CD4-positive, alpha-beta T cell treated with Interleukin-4 for 4 hours (primary cell): ENCODE measurements at places on chromosomes 6 and 20.

DNA sequence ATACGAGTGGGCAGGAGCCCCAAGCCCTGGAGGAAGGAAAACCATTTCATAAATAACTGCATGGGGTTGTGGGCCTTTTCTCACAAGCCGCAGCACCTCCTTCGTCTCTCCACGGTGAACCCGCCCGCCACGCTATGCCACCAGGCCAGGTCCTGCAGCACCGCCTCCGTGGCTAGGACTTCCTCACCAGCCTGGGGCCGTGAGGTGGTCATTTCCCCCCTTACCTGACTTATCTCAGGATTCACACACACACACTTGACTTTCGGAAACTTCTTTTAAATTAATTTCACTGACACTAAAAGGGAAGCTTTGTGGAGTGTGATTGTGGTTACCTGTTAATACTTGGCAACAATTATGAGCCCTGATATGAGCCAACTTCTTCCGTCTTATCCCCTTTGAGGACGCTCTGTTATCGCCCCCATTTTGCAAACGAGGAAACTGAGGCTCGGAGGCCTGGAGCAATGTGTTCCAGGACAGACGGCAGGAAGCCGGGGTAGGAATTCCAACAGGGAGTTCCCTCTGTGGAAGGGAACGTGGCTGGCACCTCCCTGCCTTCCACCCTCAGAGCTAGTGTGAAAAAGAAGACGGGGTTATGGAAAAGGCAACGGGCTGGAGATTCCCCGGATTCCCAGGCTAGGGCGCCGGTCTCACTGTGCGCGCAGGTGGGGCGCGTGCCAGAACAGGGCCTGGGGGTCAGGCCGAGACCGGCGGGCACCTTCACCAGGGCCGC lies 817 bp upstream of the SLCO4A1 start:
- no peak for DNase-seq

DNA sequence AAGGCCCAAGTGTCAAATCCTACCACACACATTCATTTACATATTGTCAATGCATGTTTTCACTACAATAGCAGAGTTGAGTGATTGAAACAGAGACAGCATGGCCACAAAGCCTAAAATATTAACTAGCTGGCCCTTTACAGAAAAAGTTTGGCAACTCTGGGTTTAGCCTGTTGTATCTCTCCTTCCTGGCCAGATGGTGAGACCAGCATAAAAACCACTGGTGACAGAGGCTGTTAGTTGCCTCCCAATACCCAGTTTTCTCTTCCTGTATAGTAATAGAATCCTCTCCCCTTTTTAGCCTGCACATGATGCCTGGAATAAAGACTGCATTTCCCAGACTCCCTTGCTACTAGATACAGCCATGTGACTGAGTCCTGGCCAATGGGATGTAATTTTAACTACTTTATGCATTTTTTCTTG lies 100.0 kb upstream of the TAB2 start:
- DNase-seq, result no peak

DNA sequence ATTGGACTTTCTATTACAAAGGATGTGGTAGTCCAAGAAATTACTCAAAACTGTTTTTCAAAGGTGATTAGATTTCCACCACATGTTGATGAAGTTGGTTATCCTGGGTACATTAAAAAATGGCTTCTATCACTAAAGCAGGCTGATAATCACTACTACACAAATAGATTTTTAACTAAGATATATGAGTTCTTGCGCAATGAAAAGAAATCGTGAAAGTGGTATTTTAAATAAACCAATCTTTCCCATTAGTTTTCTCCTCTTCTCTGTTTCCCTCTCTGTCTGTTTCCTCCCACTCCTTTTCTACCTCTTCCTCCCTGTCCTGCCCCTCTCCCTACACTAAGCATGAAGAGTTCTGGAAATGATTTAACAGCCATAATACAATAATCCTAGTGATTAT lies 487.9 kb upstream of the CITED2 start:
- no peak for DNase-seq

- DNase-seq, result no peak
Measured at GRCh38 chr20:58452667-58453255, 62.4 kb downstream of the APCDD1L start.

GRCh38 chr6:78947529-78947928 lies 80.2 kb downstream of the IRAK1BP1 start:
- DNase-seq, result no peak

DNA sequence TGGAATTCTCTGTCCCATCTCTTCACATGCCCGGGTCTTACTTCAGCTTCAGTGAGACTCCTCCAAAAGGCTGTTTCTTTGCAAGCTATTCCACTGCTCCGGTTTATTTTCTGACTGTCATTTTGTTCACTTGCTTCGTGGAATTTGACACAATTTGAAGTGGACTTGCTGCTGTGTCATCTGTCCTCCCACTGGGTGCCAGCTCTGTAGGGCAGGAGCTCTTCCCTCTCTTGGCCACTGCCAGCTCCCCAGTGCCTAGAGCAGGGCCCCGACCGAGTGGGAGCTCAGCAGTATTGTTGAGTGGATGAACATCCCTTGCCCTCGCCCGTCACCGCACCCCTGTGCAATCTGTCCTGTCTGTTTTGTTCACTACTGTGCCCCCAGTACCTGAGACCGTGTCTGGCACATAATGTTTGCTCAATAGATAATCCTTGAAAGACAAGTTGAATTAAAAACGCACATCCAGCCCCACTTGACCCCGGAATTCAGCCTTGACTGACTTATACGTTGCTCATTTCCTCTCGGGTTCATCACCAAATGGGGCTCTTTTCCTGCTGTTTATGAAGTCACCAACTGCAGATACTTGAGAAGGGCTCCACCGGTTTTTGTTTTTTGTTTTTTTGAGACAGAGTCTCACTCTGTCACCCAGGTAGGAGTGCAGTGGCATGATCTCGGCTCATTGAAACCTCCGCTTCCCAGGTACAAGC lies 170.3 kb upstream of the KCNG1 start:
- DNase-seq, result no peak

GRCh38 chr20:12416281-12416680 lies 498.6 kb downstream of the BTBD3 start:
- no peak for DNase-seq

DNA sequence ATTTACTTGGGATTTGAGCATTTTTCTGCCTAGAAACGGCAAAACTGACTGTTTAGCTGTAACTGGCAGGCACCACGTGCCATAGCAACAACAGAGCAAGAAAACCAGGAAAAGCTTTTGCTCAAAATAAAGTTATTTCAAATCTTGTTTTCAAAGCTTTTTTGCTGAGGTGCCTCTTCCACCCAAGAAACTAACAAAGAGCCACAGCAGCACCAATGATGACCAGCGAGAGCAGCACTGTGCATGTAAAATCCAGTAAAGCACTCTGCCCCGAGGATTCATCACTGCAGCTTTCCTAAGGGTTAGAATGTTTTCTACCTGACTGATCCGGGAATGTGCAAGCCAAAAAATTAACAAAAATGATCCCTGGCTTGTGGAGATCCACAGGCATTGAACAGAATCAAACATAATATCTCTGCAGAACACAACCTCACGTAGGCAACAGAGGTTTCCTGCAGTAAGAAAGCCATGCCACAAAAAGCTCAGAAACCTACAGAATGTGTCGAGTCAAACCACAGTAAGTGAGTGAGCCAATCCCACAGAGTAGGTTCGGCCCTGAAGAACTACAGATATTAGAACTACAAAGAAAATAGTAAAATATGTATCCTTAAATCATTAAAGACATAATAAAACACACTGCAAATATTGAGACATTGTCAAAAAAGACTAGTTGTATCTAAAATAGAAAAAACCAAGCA lies 7.4 kb upstream of the ULBP3 start:
- DNase-seq, result no peak

DNA sequence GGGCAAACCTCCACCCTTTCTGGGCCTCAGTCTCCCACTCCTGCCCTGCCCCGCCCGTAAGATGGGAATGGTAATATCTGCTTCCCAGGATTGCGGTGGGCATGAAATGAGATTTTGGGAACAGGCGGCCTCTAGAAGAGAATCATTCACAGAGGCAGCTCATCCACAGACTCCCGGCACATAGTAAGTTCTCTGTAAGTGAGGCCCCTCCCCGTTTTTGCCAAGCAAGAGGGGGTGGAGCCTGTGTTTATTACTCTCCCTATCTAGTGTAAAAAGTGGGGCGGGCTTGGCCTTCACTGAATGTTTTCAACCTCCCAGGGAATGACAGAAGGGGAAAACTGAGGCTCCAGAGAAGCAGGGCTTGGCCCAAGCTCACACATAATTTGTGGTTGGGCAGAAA lies 20.0 kb downstream of the SUN5 start:
- DNase-seq, result no peak

- no peak for DNase-seq
Measured at GRCh38 chr6:157570104-157570503, 189.1 kb downstream of the ZDHHC14 start.

DNA sequence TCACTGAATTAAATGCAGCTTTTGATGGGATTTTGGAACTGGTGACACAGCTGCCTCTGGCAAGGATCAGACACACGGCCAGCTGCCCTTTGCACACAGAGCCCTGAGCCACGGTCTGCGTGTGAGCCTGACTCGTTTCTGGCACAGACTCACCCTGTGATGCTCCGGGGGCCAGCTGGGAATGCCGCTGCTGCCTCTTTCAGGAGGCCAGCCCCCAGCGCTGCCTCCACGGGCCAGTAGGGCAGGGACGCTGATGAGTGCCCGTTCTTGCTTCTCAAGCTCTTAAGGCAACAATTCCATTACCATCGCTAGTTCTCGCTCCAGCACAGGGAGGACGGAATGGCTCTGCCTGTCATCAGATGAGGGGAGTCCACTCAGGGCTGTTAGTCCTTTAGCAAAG lies 61.6 kb downstream of the IRF4 start:
- DNase-seq, result no peak

DNA sequence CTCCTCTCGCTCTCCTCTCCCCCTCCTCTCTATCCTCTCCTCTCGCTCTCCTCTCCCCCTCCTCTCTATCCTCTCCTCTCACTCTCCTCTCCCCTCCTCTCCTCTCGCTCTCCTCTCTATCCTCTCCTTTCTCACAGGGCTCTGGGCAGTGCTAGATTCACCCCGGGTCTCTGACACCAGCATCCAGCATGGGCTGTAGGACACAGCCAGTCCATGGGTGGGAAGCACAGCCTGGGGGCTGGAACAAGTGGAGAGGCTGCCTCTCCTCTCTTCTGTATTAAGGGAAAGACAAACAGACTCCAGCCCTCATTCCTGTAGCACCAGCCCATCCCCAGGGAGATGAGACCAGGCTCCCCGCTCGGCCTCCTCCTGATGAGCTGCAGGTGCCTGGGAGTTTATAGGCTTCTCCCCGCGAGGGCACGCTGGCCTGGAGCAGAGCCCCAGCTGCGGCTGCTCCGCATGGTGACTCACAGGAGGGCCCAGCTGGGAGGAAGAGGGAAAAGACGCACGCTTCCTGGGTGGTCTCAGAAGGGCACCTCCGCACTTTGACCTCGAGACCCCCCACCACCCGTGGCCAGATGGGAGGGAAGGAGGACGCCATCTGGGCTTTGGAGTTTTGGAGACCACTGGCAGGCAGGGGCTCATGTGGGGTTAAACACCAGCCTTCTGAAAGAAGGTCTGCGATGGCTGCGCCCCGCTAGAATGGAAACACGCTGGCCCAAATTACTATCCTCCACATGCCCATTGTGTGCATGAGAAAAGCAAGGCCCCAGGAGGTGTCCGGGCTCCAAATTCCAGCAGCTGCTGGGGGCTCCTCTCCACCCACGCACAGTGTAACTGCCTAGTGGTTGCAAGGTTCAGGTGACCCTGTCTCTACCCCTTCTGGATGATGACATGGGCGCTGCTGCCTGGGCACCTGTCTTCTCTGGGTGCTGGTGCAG lies 68.0 kb downstream of the BMP7 start:
- no peak for DNase-seq

GRCh38 chr20:62739581-62740285 lies 31.1 kb downstream of the NTSR1 start:
- peak; percentile 61 for DNase-seq

DNA sequence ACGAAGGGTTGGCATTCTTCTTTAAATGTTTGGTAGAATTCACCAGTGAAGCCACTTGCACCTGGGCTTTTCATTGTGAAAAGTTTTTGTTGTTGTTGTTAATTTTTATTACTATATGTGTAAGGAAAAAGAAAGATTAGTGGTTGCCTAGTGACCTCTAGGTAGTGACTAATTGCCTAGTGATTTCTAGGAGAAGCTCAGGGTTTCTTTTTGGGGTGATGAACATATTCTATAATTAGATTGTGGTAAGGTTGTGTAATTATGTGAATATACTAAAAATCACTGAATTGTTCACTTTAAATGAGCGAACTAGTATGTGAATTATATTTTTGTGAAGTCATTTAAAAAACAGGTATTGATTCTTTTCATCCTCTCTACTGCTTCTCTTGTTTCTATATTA lies 123.8 kb upstream of the TMEM170B start:
- peak; percentile 33 for DNase-seq

GRCh38 chr20:51404297-51405060 lies 138.0 kb downstream of the NFATC2 start:
- DNase-seq, result peak; percentile 97

DNA sequence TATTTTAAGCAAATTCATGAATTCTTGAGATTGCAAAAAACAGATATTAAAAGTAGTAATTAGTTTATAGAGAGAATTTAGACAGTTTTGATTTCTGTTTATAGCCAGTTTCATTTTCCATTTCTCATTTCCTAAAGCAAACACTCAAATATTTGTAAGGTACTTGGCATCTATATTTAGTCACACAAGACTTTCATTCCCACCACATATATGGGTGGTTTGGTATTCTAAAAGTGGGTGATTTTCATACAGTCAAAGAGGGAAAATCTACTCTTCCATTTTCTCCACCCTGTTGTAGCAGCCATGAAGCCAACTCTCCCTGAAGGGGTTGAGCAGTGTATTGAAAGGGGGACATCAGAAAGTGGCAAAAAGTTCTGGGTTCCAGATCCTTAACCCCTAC lies 181.1 kb upstream of the SUPT3H start:
- DNase-seq, result no peak

DNA sequence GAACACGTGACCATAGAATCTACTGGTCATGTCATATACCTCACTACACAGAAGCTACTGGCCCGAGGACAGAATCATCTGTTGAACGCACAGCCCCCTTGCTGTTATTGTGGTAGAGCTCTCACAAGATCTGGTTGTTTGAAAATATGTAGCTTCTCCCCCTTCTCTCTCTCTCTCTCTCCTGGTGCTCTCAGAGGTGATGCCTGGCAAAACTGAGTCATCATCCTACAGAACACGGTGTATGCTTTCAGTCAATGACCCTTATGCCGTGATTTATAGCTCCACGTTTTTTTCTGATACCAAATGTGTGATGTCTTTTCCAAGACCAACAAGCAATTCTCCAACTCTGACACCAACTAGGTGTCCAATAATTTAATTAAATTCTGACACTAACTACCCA lies 13.0 kb upstream of the RBM24 start:
- DNase-seq, result no peak

DNA sequence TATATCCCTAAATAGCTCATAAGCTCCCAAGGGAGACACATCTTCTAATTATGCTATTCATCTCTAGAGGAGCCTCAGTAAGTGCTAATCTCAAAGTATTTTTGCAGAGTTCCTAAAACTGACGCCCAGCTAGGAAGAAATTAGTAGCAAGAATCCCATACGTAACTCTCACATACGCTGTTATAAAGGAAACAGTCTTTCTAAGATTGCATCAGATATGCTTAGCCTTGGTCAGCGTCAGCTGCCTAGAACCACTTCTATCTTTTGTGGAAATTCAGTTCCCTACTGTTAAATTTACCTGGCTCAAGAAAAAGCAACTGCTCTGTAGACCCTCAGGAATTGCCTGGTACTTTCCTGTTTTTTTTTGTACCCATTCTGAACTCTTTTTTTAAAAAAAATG lies 13.6 kb downstream of the RIPOR2 start:
- DNase-seq, result no peak

GRCh38 chr20:24672181-24672880 lies 202.9 kb downstream of the SYNDIG1 start:
- no peak for DNase-seq
